ENCODE measurements at places on chromosomes 11 and 22. TPM values are rescaled to one million over a fixed set of nuclear protein-coding genes. Genes with fewer than 3 reads are reported as not detected.

The OR8D1 gene
- not detected for polyA plus RNA-seq

The MRGPRX4 gene
- polyA plus RNA-seq: not detected

The RHOD gene
- polyA plus RNA-seq: 65.2 TPM

The CBLIF gene
- polyA plus RNA-seq: not detected

The APLNR gene
- polyA plus RNA-seq: 2.2 TPM

The CARD16 gene
- polyA plus RNA-seq: 16.3 TPM

The OR5P2 gene
- polyA plus RNA-seq: not detected

The TESMIN gene
- polyA plus RNA-seq: 0.38 TPM

The OR51B4 gene
- not detected for polyA plus RNA-seq

The SLC37A2 gene
- 0.97 TPM for polyA plus RNA-seq

The BTG4 gene
- polyA plus RNA-seq: not detected

The OR52R1 gene
- polyA plus RNA-seq: not detected

The MRGPRX3 gene
- not detected for polyA plus RNA-seq

The TMEM126A gene
- polyA plus RNA-seq: 140 TPM

The OR10A6 gene
- polyA plus RNA-seq: not detected

The YPEL4 gene
- polyA plus RNA-seq: 1.5 TPM

The SLCO2B1 gene
- 5.1 TPM for polyA plus RNA-seq

The DDTL gene
- 2.7 TPM for polyA plus RNA-seq

The CRYBA4 gene
- not detected for polyA plus RNA-seq

The BARX2 gene
- not detected for polyA plus RNA-seq

The OR8G1 gene
- not detected for polyA plus RNA-seq

The TIMP3 gene
- polyA plus RNA-seq: 412 TPM

The AQP11 gene
- polyA plus RNA-seq: 0.81 TPM

The LDLRAD3 gene
- 1.8 TPM for polyA plus RNA-seq

The TREH gene
- 1.2 TPM for polyA plus RNA-seq

The PTPN5 gene
- polyA plus RNA-seq: 2.0 TPM

The OR52I1 gene
- polyA plus RNA-seq: not detected

The PATE2 gene
- not detected for polyA plus RNA-seq

All from right cardiac atrium (tissue), 5 donors.